ENCODE measurements at places on chromosomes 2 and 18.

DNA sequence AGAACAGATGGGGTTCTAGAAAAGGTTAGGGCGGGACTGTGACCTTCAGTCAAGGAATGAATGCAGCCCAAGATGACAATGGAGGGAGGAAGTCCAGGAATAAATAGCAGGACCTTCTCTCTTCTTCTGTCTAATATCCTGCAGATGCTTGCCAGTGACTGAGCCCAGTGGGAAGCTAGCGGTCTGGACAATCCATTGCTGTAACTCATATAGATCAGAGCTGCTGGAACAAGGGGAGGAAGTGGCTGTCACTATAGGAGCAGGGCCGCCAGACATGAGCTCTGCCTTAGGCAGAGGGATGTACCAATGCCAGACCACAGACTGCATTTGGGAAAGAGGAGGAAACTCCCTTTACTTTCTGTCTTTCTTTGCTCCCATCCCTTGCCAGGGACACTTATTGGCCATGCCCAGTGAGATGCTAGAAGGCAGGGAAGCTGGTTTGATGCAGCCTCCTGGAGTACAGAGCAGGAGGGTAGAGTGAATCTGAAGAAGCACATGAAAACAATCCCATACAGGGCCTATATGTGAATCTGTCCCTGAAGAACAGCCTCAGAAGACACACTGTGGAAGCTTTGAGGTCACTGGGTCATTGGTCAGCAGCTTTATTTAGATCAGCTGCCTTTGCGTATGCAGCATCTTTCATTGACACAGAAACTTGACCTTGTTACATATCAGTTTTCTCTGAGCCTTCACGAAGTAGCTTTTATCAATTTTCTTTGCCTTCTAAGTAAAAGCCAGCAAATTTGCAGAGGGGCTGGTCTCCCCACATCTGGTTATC is 65.4 kb downstream of the CCDC85A start:
- DNase-seq: no peak

DNA sequence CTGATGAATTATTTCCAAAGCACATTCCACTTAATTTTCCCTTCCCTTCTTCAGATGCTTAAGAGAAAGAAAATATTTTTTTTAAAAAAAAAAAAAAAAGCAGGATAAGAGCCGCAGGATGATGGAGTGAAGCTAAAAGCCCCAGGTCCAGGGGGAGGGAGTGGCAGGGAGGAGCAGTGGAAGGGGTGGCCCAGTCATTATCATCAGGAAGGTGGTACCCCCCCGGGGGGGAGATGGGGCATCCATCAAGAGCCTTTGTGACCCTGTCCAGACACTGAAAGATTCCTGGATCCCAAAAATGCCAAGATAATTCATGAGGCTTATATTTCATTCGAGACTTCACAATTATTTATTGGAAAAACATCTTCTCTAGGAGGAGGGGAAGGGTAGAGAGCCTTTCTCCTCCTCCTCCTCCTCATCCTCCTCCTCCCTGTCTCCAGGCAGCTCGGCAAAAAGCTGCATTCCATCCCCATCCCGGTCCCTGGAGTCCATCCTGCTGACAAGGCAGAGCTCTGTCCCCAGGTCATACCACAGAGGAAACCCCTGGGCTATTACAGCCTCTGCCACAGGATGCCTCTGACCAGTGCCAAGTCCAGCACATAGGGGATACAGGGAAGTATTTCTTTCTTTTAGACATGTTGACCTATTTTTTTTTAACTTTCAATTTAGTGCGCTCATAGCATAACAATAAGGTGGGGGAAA is 125.3 kb downstream of the TWIST2 start:
- no peak for DNase-seq

GRCh38 chr2:174670446-174670845 is 72.8 kb upstream of the WIPF1 start:
- no peak for DNase-seq

GRCh38 chr2:223758131-223758840 is 79.1 kb downstream of the AP1S3 start:
- no peak for DNase-seq

- no peak for DNase-seq
These were observed 51.0 kb downstream of the AKAIN1 start for GRCh38 chr18:5146093-5146492.

DNA sequence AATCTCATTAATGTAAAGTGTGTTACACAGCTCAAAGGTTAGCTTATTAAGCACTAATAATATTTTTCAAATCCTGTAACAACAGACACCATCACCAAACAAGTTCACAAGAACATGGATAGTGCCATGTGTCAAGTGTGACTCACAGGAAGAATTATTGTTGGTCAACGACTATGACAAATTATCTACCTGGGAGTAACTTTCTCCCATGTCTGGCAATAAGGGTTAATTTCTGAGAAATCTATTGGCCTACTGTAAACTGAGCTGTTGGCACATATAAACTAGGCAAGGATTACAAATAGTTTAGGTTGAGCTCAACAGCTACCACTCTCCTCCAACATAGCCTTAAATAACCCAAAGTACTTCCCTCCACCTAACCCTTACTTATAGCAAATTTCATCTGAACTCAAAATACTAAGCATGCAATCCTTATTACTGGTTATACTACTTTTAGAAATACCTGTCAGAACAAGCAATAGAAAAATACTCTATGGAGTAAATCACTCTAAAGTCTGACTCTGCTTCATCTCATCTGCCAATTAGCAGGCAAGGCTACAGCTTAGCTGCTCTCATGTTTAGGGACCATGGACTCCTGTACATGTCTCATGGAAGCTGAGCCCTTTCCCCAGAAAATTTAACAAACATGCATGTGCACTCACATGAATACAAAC is 223.0 kb downstream of the NBAS start:
- DNase-seq: no peak

DNA sequence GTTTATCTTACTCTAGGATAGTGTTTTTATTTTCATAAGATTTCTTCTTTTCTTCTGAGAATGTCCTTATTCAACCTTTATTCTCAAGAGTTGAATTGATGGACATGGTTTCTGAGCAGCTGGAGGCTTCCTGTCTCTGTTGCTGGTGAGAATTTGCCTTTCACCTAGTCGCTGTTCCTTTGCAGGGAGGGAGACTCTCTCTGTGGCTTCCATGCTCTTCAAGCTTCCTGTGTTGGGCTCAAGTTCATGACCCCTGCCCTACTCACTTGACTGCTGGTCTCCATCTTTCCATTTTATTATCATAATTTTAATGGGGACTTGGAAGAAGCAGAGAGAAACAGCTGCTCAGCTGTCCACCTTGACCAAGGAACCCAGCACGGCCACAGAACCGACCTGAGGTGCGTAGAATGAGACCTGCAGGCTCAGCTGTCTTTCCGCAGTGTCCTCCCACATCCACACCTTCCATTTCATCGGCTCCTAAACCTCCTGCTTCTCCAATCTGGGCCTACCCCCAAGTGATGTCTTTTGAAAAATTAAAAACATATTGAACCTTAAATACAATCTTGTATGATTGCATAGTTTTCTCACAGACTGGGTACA is 24.2 kb downstream of the TMEM18 start:
- DNase-seq: no peak

DNA sequence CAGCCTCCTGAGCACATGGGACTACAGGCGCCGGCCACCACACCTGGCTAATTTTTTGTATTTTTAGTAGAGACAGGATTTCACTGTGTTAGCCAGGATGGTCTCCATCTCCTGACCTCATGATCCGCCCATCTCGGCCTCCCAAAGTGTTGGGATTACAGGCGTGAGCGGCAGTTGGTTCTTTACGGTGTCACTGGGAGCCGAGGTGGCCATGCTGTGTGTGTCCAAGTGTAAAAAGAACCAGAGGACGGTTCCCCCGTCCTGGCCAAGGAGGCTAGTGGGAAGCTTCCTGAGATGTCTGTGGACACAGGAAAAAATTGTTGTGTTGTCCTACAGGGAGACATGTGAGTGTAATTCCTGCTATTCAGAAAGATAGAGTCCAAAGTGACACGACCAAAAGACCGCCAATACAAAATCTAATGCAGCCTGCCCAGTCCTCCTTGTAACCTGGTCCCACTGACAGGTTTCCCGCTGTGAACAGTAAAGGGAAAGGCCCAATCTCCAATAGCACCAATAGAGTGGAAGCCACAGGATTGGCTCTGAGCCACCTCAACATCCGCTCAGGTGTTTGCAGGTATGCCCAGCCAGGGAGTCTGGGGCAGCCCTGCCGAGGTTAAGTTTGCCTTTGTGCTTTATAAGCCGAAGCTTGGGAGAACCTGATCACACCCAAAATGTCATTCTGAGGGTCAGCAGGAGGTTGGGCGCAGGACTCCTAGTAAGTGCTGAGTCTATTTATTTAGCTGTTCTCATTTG is 40.6 kb downstream of the NCK2 start:
- DNase-seq: no peak

GRCh38 chr2:239351687-239352086 is 49.1 kb downstream of the HDAC4 start:
- no peak for DNase-seq

DNA sequence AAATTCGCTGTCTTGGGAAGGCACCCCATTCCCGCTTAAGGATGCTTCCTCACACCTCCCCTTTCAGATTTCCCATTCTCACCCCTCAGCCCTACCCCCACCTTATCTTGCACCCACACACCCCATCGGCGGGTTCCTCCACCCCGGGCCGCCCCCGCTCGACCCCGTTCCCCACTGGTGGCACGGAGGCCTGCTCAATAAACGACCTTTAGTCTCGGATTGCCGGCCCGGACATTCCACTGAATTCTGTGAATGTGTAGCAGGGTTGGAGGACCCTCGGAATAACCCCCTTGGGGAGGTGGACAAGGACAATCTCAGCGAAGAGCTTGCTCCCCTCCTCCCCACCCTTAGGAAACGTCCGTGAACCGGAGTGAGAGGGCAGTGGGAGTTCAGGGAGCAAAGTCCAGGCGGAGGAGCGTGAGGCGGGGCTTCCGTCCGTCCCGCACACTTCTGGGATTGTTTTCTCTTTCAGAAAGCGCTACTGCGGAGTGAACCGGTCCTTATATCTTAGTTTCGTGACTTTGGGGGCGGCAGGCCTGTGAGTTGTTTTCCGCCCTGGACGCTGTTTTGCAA is 2.8 kb upstream of the LBX2 start:
- DNase-seq: no peak

GRCh38 chr2:146287281-146287680 is 1557.5 kb upstream of the ACVR2A start:
- DNase-seq: no peak

GRCh38 chr2:85942346-85942957 is 53.7 kb upstream of the ST3GAL5 start:
- no peak for DNase-seq

GRCh38 chr2:67565262-67565661 is 168.1 kb downstream of the ETAA1 start:
- no peak for DNase-seq

DNA sequence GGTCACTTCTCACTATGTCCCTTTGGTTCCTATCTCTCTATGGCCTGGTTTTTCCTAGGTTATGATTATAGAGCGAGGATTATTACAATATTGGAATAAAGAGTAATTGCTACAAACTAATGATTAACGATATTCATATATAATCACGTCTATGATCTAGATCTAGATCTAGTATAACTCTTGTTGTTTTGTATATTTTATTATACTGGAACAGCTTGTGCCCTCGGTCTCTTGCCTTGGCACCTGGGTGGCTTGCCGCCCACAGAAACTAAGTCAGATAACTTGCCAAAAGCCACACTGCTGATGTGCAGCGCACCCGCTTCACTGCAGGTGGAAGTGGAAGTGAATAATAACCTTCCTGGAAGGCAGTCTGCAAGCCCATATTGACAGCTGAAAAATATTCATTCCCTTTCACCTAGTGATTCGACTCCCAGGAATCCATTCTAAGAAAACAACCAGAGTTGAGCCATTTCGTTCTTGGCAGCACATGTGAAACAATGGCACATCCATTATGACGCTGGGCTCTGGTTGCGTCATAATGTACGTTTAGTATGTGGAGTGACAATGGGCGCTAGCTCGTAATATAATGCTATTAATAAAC is 725 bp upstream of the ANKRD53 start:
- DNase-seq: no peak

DNA sequence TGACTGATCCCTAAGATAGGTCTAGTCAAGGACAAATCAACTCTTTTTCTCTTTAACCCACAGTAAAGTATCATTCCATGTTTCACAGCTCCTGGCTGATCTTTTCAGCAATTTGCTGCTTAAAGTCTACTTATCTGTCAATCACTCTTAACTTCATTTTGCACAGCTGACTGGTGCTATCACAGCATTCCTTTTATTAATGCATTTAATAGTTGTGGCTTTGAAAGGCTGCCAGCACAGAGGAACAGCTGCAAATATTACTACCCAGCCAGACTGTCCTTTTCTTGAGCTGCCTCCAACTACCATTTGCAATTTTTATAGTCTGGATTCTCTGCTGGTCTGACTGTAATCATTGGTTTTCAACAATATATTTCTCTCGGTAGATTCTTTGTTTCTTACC is 303.5 kb downstream of the STK39 start:
- DNase-seq: no peak

DNA sequence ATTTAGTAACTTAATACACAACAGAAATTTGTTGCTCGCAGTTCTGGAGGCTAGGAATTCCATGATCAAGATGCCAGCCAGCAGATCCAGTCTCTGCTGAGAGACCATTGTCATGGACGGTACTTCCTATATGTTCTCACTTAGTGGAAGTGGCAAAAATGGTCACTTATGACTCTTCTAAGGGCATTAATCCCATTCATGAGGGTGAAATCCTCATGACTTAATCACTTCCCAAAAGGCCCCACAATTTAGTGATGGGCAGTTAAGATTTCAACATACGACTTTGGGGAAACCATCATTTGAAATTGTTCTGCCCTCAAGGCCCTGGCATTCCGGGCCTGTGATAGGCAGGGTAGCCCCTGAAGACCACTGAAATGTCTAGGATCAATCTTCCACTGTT is 23.0 kb downstream of the BZW1 start:
- no peak for DNase-seq

DNA sequence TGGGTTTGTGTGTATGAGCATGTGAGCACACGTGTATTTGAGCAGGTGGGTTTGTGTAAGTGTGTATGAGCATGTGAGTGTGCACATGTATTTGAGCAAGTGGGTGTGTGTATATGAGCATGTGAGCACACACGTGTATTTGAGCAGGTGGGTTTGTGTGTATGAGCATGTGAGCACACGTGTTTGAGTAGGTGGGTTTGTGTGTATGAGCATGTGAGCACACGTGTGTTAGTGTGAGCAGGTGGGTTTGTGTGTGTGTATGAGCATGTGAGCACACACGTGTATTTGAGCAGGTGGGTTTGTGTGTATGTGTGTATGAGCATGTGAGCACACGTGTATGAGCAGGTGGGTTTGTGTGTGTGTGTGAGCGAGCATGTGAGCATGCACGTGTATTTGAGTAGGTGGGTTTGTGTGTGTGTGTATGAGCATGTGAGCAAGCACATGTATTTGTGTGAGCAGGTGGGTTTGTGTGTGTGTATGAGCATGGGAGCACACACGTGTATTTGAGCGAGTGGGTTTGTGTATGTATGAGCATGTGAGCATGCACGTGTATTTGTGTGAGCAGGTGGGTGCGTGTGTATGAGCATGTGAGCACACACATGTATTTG is 169.7 kb downstream of the TWIST2 start:
- DNase-seq: no peak

Data from activated CD4-positive, alpha-beta T cell treated with anti-CD3 and anti-CD28 coated beads, Interleukin-2, amount 50 U/mL, for 4 hours (primary cell).